ENCODE measurements at places on chromosomes 3 and 15. TPM values are rescaled to one million over a fixed set of nuclear protein-coding genes. Genes with fewer than 3 reads are reported as not detected.
A peak's percentile ranks its signal among the peaks of the same experiment; 100 is the strongest.

GRCh38 chr15:42491539-42492225 lies 741 bp upstream of the ZNF106 start:
- peaks cover 6% of the 10 kb centered on the region for H3K27me3 ChIP-seq
- H3K27ac ChIP-seq = peak overlapping the region; percentile 99
- H3K4me3 ChIP-seq = peak overlapping the region; percentile 99
- DNase-seq = no peak
- H3K36me3 ChIP-seq = no peaks in the 10 kb centered on the region

- DNase-seq = no peak
- H3K36me3 ChIP-seq = no peaks in the 10 kb centered on the region
- no peaks in the 10 kb centered on the region for H3K4me1 ChIP-seq
These were observed 30.6 kb upstream of the PRICKLE2 start for GRCh38 chr3:64255741-64256340.

- DNase-seq = no peak
- peaks cover 12% of the 10 kb centered on the region for H3K4me1 ChIP-seq
- H3K27me3 ChIP-seq = peaks cover 5% of the 10 kb centered on the region
These were observed 153.4 kb upstream of the MCTP2 start for GRCh38 chr15:94077938-94078337.

- H3K27me3 ChIP-seq = peaks cover 2% of the 10 kb centered on the region
- H3K36me3 ChIP-seq = peaks cover 18% of the 10 kb centered on the region
- peaks cover 39% of the 10 kb centered on the region for H3K4me1 ChIP-seq
- no peak overlapping the region for H3K4me3 ChIP-seq
These were observed 10.9 kb downstream of the PXYLP1 start for GRCh38 chr3:141242377-141243092.

DNA sequence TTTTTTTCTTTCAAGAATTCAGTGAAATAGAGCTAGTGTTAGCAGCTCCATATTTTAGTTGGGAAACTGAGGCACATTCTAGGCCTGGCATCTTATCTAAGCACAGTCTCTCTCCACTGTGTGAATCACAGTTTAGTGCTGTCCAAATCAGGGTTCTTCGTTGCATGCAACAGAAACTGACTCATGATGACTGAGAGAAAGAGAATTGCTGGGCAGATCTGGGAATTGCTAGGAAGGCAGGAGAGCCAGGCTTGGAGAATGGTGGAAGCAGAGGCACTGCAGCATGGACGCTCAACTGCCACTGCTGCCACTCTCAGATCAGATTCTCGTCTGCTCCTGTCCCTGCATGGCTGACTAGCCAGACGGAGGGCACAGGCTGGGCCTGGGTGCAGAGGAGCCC lies 40.7 kb upstream of the CHST2 start:
- H3K27ac ChIP-seq = no peak overlapping the region
- H3K4me3 ChIP-seq = no peak overlapping the region
- no peaks in the 10 kb centered on the region for H3K4me1 ChIP-seq
- no peak for DNase-seq
- peaks cover 7% of the 10 kb centered on the region for H3K27me3 ChIP-seq

- no peaks in the 10 kb centered on the region for H3K36me3 ChIP-seq
- peaks cover 3% of the 10 kb centered on the region for H3K27me3 ChIP-seq
- no peaks in the 10 kb centered on the region for H3K4me1 ChIP-seq
- DNase-seq = no peak
These were observed 230.5 kb downstream of the NFKBIZ start for GRCh38 chr3:102079809-102080197.

DNA sequence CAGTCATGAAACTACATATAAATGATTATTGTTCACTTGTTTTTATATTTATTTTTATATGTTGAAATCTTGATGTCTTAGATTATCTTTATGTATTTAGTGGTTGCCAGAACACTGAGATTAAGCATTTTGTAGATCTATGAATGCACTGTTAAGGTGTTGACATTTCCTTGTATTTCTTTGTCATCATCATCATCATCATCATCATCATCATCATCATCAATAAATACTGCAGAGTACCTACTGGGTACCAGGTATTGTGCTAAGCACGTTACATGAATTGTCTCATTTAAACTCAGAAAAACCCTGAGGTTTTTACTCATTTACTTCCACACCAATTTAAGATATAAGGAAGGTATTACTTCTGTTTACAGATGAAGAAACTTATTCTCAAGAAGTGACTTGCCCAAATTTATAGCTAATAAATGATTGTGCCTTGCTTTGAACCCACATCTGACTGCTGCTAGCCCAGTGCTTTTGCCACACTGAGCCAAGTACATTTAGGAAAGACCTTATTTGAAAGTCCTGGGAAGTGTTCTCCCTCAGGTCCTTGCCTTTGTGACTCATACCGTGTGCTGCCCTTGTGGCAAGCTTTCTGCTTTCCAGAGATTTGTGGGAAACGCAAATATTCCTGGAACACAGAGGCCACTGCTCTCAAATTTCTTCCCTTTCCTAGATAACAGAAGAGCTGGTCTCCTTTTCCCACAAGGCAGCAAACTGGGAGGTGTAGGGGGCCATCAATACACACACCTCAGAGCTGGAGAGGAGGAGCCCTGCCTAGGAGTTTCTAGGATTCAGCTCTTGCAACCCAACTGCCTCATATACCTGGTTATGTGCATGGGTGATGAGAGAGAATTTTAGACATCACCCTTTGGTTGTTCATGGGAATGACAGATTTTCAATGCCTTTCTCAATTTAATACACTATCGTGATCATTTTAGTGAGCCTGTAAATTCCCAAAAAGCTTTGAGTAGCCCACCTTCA lies 115.4 kb upstream of the C15orf61 start:
- H3K36me3 ChIP-seq = peaks cover 5% of the 10 kb centered on the region
- DNase-seq = no peak
- no peaks in the 10 kb centered on the region for H3K4me1 ChIP-seq
- no peak overlapping the region for H3K27ac ChIP-seq
- no peaks in the 10 kb centered on the region for H3K27me3 ChIP-seq

DNA sequence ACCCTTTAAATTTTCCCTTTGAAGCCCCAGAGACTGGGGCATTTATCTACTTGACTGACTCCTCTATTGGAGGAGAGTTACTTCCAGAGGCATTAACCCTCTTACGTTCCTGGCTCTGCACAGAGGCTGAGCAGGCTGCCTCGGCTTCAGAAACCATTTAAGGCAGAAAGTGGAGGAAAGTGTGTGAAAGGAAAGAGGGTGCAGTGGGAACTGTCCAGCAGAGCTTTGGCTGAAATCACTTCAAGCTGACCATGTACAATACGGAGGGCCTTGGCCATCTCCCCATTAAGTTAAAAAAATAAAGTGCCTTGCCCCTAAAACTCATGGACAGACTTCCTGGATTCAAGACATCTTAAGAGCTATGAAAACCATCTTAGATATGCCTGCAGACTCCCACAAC lies 238.7 kb downstream of the SV2B start:
- H3K4me1 ChIP-seq = no peaks in the 10 kb centered on the region
- no peak overlapping the region for H3K27ac ChIP-seq

- peaks cover 2% of the 10 kb centered on the region for H3K27me3 ChIP-seq
- H3K27ac ChIP-seq = no peak overlapping the region
- no peak for DNase-seq
- H3K4me3 ChIP-seq = no peak overlapping the region
- H3K4me1 ChIP-seq = no peaks in the 10 kb centered on the region
- no peaks in the 10 kb centered on the region for H3K36me3 ChIP-seq
These were observed 151.0 kb downstream of the OXSM start for GRCh38 chr3:25940935-25941334.

DNA sequence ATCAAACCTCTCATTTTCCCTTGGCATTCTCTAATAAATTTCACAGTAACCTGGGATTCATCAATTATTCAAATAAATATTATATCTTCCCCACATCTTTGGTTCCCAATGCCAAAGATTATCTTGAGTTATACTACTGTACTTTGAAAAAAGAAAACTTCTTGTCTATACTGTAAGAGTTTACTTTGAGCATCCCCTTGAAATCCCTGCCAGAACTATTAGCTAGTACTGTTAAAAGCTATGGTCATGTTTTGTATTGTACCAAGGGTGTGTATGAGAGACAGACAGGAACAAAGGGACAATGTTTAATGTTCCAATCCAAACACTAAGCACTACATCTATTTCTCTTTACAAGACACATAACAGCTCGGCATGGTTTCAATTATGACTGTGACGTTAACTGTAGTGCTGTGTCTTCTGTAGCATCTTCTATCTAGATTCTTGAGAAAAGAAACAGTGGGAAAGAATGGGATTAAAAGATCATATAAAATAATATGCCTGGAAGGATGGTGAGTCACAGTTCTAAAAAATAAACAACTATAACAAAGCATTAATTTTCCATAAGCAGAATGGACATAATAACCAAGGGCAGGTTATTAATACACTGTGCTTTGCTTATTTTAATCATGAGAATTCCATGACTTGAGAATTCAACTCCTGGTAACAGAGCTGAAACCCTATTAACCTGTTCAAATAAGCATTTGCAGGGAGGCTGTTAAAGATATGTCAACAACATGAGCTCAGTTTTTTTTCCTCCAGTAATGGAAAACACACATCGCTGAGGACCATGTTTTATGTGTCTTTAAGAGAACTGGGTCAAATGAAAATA lies 71.1 kb downstream of the ALDH1A2 start:
- H3K4me1 ChIP-seq = no peaks in the 10 kb centered on the region
- no peak overlapping the region for H3K4me3 ChIP-seq
- no peaks in the 10 kb centered on the region for H3K36me3 ChIP-seq
- no peak for DNase-seq
- H3K27ac ChIP-seq = no peak overlapping the region

GRCh38 chr3:168475704-168476103 lies 380.0 kb upstream of the GOLIM4 start:
- H3K36me3 ChIP-seq = no peaks in the 10 kb centered on the region
- H3K4me1 ChIP-seq = no peaks in the 10 kb centered on the region
- peaks cover 2% of the 10 kb centered on the region for H3K27me3 ChIP-seq
- no peak for DNase-seq
- no peak overlapping the region for H3K27ac ChIP-seq

GRCh38 chr3:88090681-88091080 lies 31.6 kb downstream of the ZNF654 start:
- DNase-seq = no peak
- no peak overlapping the region for H3K27ac ChIP-seq
- H3K36me3 ChIP-seq = peaks cover 12% of the 10 kb centered on the region
- no peak overlapping the region for H3K4me3 ChIP-seq

GRCh38 chr3:107986505-107986904 lies 104.3 kb downstream of the CD47 start:
- no peak overlapping the region for H3K4me3 ChIP-seq
- no peaks in the 10 kb centered on the region for H3K27me3 ChIP-seq
- H3K27ac ChIP-seq = peak overlapping the region; percentile 54
- peaks cover 23% of the 10 kb centered on the region for H3K4me1 ChIP-seq

DNA sequence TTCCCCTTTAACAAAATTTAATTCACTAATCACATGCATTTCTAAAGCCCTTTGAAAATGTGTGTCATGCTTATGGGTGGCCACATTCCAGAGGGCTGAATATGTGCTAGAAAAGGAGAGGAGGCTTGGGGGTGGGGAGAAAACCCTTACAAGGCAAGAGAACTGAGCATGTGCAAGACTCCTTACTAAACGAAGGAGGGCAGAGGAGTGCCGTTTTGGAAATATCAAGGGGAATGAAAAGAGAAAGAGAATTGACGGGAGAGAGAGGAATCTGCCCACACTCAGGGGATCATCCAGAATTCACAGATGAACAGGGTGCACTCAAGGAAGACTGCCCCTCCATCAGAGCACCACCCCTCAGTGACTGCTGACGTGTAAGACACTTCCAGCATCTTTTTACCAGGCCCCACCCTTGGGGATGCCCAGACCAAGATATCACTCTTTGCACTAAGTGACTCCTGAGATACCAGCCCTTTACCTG lies 37.9 kb upstream of the TSC22D2 start:
- H3K36me3 ChIP-seq = no peaks in the 10 kb centered on the region
- peaks cover 1% of the 10 kb centered on the region for H3K27me3 ChIP-seq
- no peak for DNase-seq
- no peak overlapping the region for H3K27ac ChIP-seq
- H3K4me3 ChIP-seq = no peak overlapping the region

GRCh38 chr15:50128266-50128665 lies 9.2 kb upstream of the ATP8B4 start:
- H3K27ac ChIP-seq = no peak overlapping the region
- DNase-seq = no peak
- H3K36me3 ChIP-seq = no peaks in the 10 kb centered on the region
- no peak overlapping the region for H3K4me3 ChIP-seq

DNA sequence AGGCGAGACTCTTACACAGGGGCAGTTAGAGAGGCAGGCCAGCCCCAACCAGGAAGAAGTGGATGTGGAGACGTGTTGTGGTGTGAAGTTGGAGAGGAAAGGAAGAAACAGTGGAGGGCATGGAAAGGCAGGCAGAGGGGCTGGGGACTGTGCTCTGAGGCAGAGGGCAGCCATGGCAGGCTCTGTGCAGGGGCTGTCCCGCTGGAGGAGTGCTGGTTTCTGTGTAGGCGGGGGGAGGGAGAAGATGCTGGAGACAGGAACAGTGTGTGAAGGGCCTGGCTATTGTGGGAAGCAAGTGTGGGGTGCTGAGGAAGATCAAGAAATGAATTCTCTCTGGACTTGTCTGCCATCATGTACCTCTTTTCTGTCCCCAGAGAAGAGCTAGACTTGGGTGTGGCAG lies 21.0 kb downstream of the SNAPC5 start:
- H3K4me1 ChIP-seq = peaks cover 22% of the 10 kb centered on the region
- H3K27ac ChIP-seq = peak overlapping the region; percentile 12
- H3K36me3 ChIP-seq = no peaks in the 10 kb centered on the region

GRCh38 chr3:58672451-58672850 lies 5.9 kb upstream of the FAM3D start:
- no peaks in the 10 kb centered on the region for H3K36me3 ChIP-seq
- H3K27ac ChIP-seq = no peak overlapping the region
- no peaks in the 10 kb centered on the region for H3K4me1 ChIP-seq
- DNase-seq = no peak
- no peak overlapping the region for H3K4me3 ChIP-seq

DNA sequence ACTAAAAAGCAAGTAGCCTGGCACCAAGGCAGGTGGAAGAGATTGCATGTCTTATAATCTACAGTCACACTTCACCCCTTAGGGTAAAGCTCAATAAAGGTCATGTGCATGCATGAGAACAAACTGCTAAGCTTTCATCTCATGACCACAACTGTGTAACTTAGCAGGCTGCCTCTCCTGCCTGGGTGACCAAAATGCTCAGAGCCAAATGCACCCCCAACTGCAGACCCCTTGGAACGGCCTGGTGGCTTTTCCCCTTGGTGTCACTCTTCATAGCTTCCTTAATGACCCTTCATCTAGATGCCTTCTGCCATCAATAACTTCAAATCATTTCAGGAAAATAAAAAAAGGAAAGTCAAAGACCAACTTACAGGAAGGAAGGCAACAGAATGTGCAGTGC lies 88.1 kb downstream of the ADAMTS17 start:
- no peak for DNase-seq
- H3K27ac ChIP-seq = no peak overlapping the region
- H3K36me3 ChIP-seq = no peaks in the 10 kb centered on the region
- no peaks in the 10 kb centered on the region for H3K4me1 ChIP-seq

Gene PLSCR5
- not detected for polyA plus RNA-seq

Gene CCDC39
- polyA plus RNA-seq = not detected

Gene IQCF5
- polyA plus RNA-seq = not detected

Gene DNAJA4
- 8.2 TPM for polyA plus RNA-seq

Gene SI
- not detected for polyA plus RNA-seq

Gene ZNF148
- 81.9 TPM for polyA plus RNA-seq

Gene CYP1A2
- not detected for polyA plus RNA-seq

Gene SEMA3B
- polyA plus RNA-seq = not detected

Gene GUCA1C
- not detected for polyA plus RNA-seq

Gene RYR3
- 0.14 TPM for polyA plus RNA-seq
